CD8-positive, alpha-beta T cell (primary cell): ENCODE measurements at places on chromosomes 6 and 20. TPM values are rescaled to one million over a fixed set of nuclear protein-coding genes. Genes with fewer than 3 reads are reported as not detected.

Gene SLC12A5
- 1.1 TPM for total RNA-seq

DNA sequence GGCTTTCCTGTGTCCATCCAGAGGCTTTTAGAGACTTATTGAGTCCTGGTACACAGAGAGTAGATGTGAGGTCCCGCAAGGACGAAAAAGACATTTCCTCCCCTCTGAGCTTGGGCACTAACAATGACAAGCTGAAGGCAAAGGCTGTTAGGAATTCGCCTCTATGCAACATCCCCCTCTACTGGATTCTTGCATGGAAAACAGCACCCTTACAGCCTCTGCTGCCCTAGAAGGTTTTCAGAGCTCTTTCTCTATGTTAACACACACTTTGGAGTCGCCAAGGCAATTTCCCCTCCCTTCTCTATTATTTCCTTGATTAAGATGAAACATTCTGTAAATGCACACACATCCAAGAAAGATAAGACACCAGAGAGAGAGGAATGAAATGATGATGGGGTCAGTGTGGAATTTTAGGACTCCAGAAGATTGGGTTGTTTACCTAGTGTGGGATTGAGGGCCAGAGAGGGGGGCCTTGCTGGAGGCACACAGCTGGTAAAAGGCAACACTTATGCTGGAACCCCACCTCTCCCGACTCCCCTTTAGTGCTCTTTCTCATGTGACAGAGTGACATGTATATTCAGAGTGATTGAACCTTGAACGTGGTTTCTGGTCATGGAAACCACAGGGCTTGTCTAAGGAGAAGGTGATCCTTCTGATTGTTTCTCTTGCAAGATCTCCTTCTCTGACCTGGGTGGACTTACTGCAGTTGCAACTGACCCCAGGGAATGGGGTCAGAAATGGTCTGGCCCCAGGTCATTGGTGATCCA is 300.7 kb downstream of the CLIC5 start:
- peak; percentile 75 for DNase-seq

DNA sequence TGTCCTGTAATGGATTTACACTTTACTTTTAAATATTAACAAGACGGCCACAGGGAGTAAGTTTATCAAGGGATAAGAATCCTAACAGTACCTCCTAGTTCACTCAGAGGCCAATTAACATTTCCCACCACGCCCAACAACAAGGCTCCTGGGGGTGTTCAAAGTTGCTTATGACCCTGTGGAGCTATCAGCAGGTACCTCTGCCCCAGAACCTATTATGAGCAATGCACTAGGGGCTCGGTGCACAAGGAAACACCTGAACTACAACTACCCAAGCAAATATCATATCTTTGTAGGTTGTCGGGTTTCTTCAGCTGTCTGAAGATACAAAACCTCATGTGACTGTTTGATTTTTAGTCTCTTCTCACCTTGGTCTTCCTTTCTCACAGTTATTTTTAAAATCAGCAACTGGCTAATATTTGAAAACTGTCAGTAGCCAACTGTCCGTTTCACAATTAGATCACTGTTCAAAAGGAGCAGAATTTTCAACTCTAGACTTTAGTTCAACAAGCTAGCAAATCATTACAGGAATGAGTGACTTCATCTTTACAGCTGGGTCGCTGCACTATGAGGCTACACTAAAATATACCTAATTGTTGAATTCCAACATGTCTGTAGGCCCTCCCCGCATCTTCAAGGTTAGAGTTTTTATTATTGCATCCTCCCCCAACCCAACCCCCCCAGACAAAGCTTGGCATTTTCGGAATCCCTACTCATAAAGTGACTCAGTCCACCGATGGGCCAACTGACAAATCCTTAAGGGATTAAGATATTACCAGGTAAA is 38.1 kb downstream of the B4GALT5 start:
- no peak for DNase-seq

GRCh38 chr6:166540631-166541331 is 45.7 kb downstream of the RAMACL start:
- peak; percentile 26 for DNase-seq

- no peak for DNase-seq
Observed at GRCh38 chr6:23272536-23272935, 703.2 kb downstream of the HDGFL1 start.

- DNase-seq: no peak
Observed at GRCh38 chr20:8652396-8652795, 416.5 kb upstream of the PLCB4 start.
